Activated CD8-positive, alpha-beta memory T cell treated with anti-CD3 and anti-CD28 coated beads for 4 hours (primary cell): ENCODE measurements at places on chromosomes 1 and 21.

DNA sequence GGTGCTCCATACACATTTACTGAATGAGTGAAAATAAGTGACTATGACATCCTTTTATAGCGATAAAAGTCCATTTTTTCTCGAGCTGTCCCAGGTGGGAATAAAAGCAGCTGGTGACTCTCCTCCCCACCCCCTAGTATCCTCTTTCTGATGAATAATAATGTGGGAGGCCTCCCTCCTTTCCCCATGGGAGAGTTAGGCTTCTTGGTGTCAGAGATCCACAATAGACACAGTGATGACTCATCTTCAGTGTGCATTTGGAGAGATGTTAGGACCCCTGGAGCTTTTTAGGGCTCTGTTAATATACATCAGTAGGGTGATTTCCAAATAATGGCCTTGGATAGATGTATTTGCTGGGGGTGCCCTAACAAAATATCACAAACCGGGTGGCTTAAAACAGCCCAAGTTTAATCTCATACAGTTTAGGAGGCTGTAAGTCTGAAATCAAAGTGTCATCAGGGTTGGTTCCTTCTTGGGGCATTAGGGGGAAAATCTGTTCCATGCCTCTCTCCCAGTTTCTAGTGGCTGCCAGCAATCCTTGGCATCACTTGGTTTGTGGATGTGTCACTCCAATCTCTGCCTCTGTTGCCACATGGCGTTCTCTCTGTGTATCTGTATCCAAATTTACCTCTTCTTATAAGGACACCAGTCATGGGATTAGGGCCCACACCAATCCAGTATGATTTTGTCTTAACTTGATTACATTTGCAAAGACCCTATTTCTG is 4.4 kb upstream of the PHC2 start:
- DNase-seq = no peak

GRCh38 chr1:184759112-184759511 is 4.5 kb upstream of the EDEM3 start:
- DNase-seq = no peak

GRCh38 chr1:172185211-172185610 is 235.3 kb upstream of the C1orf105 start:
- no peak for DNase-seq

DNA sequence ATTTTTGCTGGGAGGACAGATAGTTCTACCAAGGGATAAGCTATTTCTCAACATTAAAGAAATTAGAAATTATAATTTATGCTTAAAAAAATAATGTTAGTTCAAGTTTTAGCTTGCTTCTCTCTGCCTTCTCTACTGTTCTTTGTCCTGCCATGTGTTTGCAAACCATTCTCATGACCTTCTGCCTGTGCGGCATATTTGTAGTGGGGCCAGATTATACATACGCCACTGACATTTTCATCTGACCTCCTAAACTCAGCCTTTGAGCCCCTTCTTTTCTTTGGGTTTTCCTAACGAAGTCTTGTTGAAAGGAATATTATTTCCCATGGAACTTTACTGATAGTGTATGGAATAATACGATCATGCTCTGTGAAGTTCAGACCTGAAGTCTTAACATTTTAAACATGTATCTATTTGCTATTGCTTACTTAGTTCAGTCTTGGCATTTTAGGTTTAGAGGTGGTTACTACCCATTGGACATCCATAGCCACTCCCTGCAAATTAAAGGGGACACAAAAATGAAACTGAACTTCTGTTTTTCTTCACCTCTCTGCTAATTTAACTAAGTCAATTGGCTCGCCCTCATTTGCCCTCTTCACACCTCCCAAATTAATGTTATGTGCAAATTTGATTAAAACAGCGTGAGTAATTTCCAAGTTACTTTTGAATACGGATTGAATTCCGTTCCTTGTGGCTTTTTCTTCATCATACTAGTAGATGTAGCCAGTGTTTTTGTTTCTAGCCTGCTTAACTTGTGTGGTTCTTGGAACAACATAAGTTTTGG is 15.6 kb downstream of the LRRC8D start:
- no peak for DNase-seq

DNA sequence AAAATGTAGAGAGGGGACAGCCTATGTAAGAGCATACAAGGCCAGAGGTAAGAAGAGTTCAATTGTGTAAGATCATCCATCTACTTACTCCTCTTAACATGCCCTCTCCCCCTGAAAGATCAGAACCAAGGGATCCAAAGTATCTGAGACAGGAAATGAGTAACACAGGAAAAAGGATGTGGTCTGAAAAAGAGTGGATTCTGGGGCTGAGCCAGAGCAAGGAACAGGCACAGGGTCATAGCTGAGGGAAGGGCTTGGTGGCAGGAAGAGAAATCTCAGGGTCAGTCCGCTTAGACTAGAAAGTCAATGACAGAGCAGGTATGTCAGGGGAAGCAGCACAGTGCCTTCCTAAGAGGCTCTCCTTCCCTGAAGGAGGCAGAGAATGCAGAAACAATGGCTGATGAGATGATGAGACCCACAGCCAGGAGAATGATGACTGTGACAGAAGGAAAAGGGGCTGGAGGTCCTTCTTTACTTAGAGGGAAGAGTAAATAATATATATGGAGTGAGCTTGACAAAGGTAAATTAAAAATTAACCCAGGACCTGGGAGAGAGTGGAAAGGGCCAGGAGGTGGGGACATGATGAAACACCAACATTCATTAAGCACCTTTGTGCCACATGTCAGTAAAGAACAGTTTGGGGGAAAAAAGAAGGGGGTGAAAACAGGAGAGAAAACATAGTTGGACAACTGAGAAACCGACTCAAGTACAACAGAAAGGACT is 26.2 kb upstream of the A3GALT2 start:
- DNase-seq = no peak

- no peak for DNase-seq
Observed at GRCh38 chr1:15579683-15580047, 5.2 kb downstream of the AGMAT start.

DNA sequence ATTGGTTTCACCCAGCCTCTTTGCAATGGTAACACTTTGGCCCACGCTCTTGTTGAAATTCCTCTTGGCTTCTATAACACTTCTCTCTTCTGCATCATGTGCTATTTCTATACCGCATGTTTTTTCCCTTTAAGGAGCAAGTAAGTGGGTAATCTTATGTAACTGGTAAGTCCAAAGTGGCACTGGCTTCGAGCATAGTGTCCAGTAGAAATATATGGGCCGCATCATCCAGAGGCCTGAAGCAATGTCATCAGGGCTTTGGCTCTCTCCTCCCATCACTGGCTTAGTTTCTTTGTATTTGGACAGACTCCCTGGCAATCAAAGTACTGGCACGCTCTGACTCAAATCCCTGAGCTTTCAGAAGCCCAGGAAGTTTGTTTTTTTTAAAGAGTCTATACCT is 17.5 kb downstream of the CHML start:
- no peak for DNase-seq

DNA sequence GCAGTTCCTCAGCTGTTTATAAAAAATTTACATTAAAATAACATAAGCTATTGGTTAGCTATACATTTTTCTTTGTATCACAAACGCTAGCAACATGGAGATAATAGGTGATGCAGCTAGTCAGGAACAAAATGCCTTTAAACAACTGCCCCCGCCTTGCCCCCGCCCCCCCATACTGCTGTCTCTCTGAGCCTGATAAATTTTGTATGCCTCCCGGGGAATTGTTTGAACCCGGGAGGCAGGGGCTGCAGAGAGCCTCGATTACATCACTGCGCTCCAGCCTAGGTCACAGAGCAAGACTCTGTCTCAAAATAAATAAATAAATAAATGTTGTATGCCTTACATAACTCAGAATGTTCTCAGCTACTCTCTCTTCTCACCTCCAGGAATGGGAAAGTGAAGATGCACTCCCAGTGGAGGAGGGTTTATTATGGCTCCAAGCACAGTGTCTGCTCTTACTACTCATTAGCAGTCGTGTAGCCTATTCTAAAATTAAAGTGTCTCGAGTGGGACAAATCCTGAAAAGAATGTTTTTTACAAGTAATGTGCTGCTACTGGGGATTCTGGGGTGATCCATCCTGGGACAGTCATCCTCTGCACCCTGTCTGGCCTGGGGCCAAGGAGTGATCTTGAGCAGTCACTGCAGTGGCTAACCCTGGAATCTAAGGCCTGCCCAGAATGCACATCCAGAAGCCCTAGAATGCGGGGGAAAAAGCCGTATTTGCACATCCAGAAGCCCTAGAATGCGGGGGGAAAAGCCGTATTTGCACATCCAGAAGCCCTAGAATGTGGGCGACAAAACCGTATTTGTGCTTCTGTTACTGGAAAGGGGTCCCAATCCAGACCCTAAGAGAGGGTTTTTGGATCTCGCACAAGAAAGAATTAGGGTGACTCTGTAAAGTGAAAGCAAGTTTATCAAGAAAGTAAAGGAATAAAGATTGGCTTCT is 39.4 kb upstream of the ZNF496 start:
- no peak for DNase-seq

DNA sequence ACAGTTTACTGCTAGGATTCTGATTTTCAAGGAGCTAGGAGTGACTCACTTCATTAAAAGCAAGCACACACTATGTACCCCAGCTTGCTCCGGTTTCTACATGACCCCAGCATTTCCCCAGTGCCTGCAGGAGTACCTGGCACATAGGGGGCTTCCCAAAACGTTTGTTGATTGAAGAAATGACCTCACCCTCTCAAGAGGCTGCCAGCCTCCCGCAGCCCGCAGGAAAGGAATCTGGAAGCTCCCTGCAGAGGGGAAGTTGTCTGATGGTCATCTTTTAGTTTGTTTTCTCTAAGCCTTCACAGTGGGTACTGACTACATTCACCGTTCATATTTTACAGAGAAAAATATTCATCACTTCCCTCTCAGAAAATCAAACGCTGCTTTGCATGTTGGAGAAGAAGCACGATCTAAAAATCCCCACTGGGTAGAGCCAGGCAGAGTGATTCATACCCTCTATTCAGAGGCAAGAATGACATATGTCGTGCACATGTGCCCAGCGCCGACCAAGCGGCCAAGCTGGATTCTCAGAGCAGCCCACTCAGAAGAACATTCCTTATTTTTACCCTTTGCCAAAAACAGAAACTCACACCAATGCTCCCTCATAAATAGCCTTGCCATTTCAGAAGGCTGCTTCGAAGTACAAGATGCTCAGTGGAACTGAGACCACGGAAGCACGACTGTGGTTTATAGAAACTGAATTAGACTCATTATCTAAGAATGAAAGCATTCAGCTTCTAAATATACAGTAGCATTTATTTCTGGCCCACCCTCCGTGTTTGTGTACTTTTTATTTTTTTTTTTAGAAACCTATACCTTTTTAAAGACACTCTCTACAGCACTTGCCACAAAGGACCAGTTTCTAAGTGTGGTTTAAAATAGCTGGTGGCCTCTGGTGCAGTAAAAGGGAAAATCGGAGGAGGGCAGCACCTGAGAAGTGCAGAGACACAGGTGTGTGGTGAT is 143.2 kb downstream of the MIS18A start:
- DNase-seq = no peak

DNA sequence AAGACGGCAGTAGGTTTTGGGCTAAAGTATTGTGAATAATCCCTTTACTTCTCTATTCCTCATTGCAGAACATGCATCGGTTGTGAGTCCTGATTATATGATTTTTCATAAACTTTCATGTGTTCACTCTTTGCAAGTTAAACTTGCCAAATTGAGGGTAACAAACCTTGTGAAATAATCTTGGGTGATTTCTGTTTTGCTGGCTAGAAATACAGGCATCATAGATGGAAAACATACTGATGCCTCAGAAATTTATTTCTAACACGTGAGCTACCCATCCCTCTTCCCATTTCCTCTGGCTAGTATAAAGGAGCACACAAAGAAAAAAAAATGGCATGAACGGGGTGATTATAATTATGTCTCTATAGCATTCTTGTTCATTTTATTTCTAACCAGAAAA is 39.6 kb downstream of the RGS5 start:
- DNase-seq = no peak

- no peak for DNase-seq
Observed at GRCh38 chr21:32360401-32360975, 32.3 kb downstream of the URB1 start.

DNA sequence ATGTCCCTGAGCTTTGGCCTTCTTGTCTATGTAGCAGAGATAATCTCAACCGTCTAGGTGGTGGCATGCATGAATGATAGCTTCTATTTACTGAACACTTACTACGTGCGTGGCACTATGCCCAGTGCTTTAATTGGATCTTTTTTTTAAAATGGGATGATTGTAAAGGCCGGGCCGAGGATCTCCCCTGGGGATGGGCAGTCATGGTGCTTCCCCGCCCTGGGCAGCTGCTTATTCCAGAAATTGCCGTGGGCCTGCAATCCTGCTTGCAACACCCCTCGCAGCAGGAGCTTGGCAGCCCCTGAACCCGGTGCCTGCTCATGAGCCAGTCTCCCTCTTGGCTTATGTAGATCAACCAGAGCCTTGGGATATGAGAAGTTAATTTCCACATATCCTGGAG is 360.7 kb downstream of the CAMTA1 start:
- no peak for DNase-seq

- DNase-seq = no peak
Observed at GRCh38 chr21:22889445-22889844, 1891.2 kb downstream of the NCAM2 start.

DNA sequence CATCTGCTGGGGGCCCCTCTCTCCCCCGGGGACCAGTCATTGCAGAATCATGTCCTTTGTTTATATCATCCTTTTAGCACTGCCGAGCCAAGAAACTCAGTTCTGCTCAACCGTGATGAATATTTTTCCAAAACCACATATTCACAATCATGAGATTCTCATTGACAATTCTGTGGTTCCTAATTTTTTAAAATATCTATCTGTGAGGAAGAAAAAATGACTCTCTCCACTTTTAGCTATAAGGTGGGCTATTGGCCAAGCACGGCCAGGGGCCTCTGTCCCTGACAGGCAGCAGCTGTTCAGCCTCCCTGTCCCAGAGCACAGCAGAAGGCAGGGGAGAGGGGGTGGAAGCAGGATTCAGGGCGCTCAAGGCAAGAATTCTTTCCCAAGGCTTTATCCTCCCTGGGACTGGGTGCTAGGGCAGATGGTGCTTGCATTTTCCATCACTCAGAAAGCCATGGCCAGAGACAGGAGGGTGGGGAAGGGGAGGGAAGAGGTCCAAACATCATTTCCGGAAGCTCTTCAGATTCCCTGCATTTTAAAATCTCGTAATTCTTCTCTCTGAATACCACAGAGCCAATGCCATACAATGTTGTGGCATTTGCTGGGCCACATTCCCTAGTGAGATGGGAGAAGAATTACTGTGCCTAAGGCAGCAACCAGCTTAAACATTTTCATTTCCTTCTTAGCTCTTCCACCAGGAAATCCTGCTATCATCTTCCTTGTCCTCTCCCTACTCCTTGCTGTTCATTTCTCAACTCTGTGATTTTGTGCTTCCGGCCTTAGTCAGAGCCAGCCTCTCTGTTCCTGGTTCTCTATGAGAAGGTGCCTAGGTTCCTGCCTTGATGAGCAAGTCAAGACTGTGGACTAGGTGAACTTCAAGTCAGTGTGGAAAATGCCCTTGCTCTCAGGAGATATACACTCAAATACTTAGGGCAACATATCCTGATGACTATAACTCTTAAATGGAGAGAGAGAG is 60.3 kb downstream of the KCNJ6 start:
- DNase-seq = no peak
